Renal cortical epithelial cell (primary cell): ENCODE measurements at places on chromosomes 1 and 21.

GRCh38 chr1:162366149-162366548 lies 10.5 kb downstream of the SPATA46 start:
- no peak for DNase-seq

GRCh38 chr1:38020396-38020795 lies 7.9 kb downstream of the UTP11 start:
- no peak for DNase-seq

- DNase-seq = no peak
Observed at GRCh38 chr21:21084179-21084578, 86.0 kb downstream of the NCAM2 start.

DNA sequence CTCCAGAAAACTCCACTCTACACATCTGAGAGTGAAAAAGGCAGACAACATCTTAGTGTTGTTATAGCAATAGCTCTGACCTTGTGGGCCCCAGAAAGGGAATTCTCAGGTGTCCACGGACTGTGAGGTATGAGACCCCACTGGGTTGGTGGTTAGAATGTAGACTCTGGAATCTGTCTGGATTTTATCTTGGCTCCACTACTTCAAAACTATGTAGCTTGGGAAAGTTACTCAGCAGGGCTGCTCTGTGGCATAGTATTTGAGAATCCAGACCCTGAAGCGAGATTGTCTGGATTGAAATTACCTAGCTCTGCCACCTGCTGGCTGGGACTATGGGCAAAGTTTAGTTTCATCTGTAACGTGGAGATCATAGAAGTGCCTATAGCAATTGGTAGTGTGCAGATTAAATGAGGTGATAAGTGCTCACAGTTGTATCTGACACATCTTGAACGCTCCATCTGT lies 25.8 kb downstream of the PRDM2 start:
- DNase-seq = peak; percentile 58
